ENCODE measurements at places on chromosomes 3 and 15.

GRCh38 chr3:149214702-149215101 is 6.9 kb downstream of the CP start:
- DNase-seq, result no peak

GRCh38 chr3:157073810-157074209 is 86.1 kb downstream of the CCNL1 start:
- no peak for DNase-seq

DNA sequence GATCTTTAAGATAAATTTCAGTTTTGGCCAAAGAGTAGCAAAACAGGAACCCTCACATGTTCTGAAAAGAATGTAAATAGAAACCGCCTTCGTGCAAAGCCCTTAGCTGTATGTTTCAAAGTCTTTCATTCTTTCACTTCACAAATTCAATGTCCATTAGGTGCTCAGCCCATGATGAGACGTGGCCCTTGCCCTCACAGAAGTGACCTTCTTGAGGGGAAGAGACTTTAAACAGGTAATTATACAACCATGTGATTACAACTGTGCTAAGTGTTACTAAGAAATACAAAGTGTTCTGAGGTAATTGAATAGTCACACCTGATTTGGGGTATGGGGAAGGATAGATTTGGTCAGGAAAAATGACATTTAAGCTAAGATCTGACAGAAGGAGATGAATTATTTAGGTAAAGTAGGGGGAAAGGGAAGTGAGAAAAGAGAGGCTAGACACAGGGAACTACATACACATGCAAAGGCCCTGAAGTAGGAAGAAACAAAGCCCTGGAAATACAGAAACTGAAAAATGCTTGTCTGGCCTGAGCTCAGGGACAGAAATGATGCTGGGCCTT is 19.6 kb downstream of the HSPBAP1 start:
- no peak for DNase-seq

GRCh38 chr15:64548235-64548634 is 87.9 kb downstream of the ZNF609 start:
- no peak for DNase-seq

GRCh38 chr3:67998281-67998680 is 343.9 kb upstream of the SUCLG2 start:
- no peak for DNase-seq

DNA sequence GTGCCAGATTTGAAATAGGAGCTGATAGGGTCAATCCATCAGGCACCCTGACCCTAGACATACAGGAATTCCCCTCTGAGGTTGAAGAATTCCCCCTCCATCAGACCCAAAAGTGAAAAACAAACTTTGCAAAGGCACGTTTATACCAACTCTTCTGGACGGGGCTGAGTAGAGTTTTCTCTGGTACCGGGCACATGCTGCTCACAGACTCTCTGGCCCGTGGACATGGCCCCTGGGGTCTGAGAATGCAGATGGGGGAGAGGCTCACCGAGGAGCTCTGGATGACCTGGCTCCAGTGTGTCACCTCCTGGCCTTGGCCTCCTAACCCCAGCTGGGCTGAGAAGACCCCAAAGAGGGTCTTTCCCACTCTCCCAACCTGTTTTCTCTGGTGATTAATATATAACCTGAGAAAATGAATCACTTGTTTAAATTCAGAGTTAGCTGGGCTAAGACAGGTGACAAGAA is 11.2 kb upstream of the LIPC start:
- DNase-seq, result no peak

- no peak for DNase-seq
Measured at GRCh38 chr15:89631902-89632264, 23.4 kb downstream of the KIF7 start.

DNA sequence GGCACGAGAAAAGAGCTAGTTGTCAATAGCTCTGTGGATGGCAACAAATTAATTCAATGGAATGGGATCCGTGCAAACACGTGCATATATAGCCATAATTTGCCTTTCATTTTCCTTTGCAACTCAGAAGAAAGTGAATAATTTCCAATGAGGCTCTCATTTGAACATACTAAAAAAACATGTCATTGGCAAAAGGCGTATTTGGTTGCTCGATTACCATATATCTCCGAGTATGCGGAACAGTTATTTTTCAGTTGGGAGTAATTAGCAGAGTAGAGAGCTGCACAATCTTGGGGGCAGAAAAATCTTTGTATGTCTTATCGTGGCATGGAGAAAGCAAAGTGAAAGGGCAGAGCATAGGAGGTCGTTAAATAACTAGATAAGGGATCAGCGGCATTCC is 257.4 kb downstream of the SV2B start:
- DNase-seq, result no peak

GRCh38 chr3:52328536-52329080 is 12.5 kb downstream of the DNAH1 start:
- DNase-seq, result no peak

DNA sequence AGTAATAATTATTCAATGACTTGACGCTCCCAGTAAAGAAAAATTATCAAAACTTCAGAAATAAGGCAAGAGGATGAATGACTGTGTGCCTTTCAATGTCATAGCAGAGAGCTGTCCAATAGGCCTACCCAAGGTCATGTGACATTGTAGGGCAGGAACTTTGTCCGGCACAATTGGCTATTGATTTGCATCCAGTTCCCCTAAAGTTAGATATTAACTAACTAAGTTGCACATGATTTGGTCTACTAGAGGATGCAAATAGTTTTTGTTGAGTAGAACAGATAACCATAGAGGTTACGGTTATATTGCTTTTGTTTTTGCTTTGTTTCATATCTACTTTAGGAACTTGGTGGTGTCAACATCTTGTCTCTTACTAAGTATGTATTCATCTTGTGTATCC is 127.9 kb upstream of the PFN2 start:
- no peak for DNase-seq

- DNase-seq, result no peak
Measured at GRCh38 chr3:13532631-13533030, 16.3 kb upstream of the FBLN2 start.

DNA sequence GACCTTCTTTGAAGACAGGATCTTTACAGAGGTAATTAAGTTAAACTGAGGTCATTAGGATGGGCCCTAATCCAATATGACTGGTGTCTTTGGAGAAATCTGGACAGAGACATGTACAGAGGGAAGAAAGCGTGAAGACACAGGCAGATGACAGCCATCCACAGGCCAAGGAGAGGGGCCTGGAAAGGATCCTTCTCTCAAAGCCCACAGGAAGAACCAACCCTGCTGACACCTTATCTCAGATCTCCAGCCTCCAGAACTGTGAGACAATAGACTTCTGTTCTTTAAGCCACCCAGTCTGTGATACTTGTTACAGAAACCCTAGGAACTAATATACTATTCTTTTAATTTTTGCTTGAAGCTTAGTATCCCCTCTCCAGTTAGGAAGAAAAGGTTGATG is 74.2 kb downstream of the WDR76 start:
- no peak for DNase-seq

Measured in CD4-positive, alpha-beta T cell treated with Interleukin-6 for 4 hours (primary cell).